ENCODE measurements at places on chromosomes 11 and 22. TPM values are rescaled to one million over a fixed set of nuclear protein-coding genes. Genes with fewer than 3 reads are reported as not detected.

Gene PITPNM1
- 17.1 TPM for total RNA-seq

Gene FAT3
- total RNA-seq = 22.8 TPM

Gene APLNR
- total RNA-seq = 88.2 TPM

Gene SMC1B
- 0.10 TPM for total RNA-seq

Gene MMP27
- 1.6 TPM for total RNA-seq

Gene OR5A1
- total RNA-seq = not detected

Gene INS
- not detected for total RNA-seq

Gene GRK2
- total RNA-seq = 47.8 TPM

All from tongue (tissue), 3 donors.